ENCODE measurements at places on chromosomes 12 and 14.

DNA sequence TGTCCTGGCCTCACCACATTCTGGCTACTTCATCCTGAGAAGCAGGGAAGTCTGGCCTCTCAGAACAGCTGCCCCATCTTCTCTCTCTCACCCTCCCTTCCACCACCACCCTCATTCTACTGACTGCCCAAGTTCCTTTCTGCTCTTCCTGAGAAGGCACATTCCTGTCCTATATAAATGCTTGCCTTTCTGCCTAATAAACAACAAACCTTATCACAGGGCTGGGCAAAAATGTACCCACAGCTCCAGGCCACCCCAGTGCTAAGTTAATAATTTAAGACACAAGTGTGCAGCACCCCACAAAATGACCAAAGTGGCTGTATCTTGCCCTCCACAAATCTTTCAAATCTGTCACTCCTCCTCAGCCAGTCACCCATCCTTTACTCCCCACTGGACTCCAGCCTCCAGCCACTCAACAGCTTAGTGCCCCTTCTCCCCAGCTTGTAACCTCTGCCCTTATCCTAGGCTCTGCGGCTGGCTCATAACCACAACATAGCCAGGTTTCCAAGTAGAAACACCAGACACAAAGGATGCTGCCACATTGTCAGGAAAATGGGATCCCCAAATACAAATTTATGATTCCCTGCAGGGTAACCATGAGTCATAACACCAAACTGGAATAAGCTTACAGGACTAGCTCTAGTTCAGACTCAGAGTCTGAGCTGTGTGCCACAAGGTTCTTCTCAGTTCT lies 15.0 kb downstream of the OXA1L start:
- DNase-seq = no peak

- no peak for DNase-seq
These were observed 178.0 kb downstream of the GRIP1 start for GRCh38 chr12:66500841-66501240.

- DNase-seq = no peak
These were observed 4.1 kb downstream of the PLXNC1 start for GRCh38 chr12:94152292-94153078.

GRCh38 chr12:29226616-29227015 lies 77.5 kb downstream of the FAR2 start:
- DNase-seq = no peak

DNA sequence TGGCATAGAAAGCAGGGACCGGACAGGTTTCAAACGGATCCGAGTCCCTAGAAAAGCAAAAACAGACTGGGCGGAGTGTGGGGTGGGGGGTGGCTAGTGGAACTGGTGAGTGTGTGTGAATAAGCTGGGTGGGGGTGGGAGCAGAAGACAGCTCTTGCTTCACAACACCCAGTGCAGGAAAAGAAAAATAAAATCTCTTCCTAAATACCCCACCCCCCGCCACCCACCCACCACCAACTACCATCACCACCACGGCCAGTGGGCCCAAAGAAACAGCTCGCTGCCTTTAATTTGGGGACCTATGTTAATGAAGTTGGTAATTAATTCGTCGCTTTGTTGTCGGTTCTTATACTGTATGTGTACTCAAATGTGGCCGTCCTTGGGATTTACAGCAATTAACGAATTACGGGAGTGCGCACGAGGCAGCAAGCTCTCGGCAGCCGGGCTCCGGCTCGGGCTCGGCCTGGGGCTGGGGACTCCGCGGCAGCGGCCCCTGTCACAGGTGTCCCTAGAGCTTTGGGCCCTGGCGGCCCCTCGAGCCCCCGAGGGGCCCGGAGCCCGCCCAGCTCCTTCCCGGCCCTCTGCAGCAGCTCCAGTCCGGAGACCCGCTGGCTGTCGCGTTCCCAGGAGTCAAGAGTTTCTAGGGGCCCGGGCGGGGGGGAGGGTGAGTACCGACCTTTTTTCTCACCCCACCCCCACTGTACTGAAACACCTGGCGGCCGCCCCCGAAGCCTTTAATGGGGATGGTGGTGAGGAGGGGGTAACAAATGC lies 1.5 kb upstream of the OTX2 start:
- no peak for DNase-seq

DNA sequence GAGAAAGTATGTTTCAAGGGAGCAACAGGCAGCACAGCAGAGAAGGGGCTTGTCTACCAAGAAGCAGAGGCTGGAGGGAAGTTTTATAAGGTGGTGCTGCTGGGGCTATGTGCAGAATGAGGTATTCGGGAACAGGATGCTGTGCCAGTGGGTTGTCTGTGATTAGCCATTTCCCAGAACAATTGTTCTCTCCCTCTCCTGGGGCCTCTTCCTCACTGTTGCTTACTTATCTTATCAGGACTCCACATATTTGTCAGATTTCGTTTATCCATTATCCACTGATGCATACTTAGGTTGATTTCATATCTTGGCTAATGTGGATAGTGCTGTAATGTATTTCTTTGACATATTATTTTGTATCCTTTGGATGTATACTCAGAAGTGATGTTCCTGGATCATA lies 195.1 kb upstream of the RTL1 start:
- DNase-seq = no peak

- no peak for DNase-seq
These were observed 55.9 kb downstream of the C14orf132 start for GRCh38 chr14:96095058-96095457.

DNA sequence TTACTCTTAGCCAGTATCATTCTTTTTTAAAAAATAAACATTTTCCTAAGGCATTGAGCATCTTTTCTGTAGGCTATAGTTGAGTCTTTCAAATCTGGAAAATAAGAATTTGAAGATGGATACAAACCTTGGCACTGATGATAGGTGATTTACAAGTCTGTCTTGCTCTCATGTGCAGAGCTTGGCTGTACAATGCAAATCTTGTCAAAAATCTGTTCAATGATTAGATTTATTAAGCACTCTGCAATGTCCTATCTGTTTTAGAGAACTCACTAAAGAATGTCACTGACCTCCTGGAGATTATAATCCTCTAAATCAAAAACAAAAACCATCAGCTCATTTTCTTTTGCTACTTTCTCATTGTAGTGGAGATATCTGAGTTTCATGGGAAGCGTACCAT lies 42.8 kb upstream of the AMIGO2 start:
- DNase-seq = no peak

DNA sequence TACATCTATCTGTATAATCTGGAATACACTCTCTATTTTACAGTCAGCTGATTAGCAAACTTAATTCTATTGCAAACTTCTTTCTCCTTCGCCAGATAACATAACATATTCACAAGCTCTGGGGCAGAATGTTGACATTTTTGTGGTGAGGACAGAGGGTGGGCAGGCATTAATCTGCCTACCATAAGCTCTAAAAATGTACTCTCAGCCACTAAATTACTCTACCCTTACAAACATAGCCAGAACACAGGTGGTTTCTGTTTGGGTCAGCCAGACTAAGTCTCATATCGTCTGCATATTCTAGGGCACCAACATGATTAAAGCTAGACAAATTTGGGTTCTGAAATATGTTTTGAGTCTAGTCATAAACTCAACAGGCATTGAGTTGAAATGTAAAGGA lies 90.1 kb downstream of the SLC6A15 start:
- no peak for DNase-seq

DNA sequence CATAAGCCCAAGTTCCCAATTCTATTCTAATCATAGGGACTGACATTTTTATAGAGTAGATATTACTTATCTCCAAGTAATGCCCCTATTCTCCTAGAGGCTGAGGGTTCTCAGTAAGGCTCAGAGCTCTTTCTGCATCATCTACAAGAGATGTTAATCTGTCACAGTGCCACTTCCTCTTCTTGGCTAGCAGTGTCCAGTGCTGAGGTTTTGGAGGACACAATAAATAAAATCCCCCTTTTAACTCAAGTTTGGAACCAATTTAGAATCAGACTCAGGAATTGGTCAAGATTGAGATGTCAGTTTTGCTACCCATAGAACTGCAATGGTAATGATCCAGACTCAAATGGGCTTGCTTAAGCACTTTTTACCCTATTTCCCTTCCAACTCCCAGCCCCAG lies 154.1 kb upstream of the ARID2 start:
- DNase-seq = no peak

GRCh38 chr14:43338713-43339112 lies 1168.4 kb downstream of the FSCB start:
- no peak for DNase-seq

GRCh38 chr12:67589078-67589477 lies 59.5 kb upstream of the DYRK2 start:
- no peak for DNase-seq

DNA sequence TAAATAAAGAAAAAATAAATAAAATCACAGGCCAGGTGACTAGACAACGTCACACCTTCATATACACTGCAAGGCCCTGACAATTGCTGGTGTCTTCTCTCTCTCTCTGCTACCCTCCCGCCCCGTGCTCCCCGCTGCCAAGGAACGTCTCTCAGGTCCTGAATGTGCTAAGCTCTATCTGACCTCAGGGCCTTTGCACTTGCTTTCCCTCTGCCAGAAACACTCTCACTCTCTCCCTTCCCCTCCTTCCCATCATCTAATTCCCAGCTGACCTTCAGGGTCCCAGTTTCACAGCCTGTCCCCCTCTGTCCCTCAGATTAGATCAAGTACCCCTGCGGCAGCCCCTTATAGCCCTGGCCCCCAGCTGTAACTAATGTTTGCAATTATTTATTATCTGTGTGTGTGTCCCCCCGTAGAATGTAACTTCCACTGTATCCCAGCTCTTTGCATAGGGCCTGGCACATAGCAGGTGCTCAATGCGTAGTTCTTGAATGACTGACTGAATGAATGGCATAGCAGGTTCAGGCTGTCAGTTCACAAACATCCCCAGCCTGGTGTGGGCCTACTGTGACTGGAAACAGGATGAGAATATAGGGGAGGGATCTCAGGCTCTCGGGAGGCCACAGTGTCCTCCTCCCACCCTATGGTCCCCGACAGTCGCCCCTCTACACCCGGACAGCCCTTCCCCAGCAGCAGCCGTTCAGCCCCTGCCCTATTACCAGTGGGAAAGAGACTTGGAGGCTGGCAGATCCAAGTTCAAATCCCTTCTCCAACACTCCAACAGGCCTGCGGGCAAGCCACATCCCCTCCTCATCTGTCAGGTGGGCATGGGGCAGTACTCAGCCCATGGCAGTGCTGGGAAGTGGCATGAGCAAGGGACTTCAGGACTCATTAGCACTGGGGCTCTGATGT lies 6.6 kb downstream of the BEGAIN start:
- DNase-seq = no peak

DNA sequence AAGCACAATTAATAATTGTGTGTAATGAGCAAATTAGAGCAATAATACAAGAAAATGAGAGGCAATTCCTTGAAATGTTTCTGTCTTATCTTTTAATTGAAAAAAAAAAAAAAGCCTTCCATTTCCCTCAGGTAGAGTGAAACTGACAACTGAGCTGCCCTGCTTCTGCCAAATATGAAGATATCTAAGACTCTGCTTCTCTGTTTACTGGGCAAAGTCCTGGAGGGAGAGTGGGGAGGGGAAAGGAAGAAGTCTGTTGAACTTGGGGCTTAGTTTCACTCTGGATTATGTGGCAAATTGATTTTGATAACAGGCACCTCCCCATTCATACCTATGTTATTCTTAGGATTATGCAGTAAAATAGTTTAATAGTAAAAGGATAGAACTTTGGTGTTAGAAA lies 364.9 kb downstream of the NRXN3 start:
- no peak for DNase-seq

DNA sequence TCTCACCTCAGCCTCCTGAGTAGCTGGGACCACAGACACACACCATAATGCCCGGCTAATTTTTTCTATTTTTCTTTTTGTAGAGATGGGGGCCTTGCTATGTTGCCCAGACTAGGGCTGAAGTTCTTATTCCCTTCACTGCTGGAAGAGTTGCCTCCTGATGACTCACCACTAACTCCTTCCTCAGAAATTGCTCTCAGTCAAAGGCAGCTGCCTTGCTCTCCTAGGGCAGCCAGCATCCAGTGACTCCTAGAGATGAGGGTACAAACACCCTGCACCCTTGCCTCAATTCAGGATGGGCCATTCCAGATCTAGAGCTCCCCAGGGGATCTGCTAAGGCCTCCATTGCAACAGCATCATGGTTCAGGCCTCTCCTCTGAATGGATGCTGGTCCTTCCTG lies 54.0 kb upstream of the RASSF8 start:
- no peak for DNase-seq

DNA sequence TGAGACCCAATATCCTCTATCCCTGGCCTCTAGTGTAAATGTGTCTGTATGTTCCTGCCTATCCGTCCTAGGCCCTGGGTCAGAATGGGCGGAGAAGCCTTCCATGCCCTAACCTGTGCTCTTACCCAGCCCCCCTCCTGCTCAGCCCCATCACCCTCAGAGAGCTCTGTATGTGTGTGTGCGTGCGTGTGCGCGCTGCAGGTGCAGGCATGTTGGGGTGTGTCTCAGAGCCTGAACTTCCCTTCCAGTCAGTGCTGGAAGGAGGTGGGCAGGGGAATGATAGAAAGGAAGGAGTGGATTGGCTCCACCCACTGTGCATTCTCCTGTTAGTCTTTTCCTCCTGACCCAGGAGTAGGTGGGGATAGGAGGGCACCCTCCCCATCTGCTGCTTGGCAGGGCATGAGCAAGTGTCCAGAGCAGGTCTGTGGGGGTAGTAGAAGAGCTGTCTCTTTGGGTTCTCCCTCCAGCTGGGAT lies 7.2 kb downstream of the NAB2 start:
- DNase-seq = peak; percentile 71

DNA sequence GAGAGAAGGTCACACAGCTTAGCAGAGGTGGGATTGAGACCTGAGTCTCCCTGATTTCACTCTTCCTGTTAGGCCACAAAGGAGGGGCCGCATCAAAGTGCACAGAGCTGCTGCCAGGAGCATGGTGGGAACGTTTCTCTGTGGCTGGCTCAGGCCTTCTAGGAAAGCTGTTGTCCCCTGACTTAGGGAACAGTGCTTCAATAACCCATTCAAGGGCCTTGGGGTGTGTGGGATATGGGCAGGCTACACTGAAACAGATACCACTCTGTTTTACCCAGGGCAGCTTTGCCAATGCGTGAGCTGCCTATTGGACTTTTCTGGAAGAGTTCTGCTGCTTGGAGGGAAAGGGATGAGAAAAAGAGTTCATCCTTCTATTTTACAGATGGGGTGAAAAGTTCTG lies 110.0 kb downstream of the ADCK1 start:
- no peak for DNase-seq

DNA sequence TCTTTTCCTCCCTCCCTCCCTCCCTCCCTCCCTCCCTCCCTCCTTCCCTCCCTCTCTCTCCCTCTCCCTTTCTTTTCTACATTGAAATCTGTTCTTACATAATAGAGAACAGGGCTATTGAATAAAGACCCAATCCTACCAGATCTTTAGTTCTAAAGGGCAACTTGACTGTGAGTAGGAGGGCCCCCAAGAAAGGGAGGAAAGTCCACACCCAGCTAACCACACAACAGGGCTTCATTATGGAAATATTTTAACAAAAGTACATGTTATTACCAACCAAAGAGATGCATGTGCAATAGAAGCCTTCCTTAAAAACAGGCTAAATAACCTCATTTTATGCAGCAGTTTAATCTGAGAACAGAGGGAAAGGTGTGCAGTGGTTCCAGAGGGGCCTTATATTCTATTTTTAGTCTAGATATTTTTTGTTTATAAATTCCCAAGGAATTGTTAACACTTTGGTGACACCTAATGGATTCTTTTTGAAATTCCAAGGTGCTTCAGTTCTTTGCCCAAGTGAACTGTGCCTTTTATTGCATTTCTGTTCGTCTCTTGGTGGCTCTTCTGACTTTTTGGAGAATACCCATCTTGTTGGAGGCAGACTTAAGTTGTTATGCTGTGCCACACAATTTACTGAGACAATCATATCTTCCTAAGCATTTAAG lies 63.0 kb downstream of the GNS start:
- peak; percentile 46 for DNase-seq

- no peak for DNase-seq
These were observed 704 bp downstream of the ATP2B1 start for GRCh38 chr12:89707703-89708564.

GRCh38 chr14:33542338-33543287 lies 408.3 kb downstream of the EGLN3 start:
- DNase-seq = no peak
